Esophagus squamous epithelium (tissue), 5 donors: ENCODE measurements at places on chromosomes 6 and 20.

DNA sequence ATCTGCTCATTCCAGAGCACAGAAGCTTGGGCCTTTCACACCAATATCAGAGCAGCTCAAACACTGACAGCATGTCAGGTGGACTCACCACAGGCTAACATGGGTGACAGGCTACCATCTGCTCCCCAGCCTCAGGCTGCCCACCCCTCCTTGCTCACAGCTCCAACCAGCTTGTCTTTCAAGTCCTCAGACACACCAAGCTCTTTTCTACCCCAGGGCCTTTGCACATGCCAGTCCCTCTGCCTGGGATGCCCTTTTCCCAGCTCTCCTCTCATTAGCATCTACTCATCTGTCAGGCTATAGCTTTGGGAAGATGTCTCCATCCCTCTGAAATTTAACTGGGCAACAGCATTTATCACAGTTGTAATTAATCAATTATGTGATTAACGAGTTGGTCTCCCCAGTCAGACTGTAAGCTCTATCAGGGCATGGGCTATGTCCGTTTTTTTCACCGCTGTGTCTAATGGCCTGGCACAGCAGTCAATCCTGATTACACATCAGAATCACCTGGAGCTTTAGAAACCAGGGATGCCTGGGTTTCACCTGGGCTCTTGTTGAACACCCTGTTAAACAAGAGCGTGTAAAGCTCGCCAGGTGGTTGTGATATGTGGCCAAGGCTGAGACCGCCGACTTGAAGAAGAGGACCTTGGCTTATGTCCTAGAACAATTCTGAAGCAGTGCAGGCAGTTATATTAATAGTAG is 88.9 kb upstream of the MRPS10 start:
- DNase-seq, result no peak

- DNase-seq, result no peak
Measured at GRCh38 chr6:15580326-15580725, 82.5 kb downstream of the DTNBP1 start.

GRCh38 chr6:33577106-33577535 is 3.0 kb downstream of the BAK1 start:
- no peak for DNase-seq

GRCh38 chr6:20542927-20543602 is 8.8 kb downstream of the CDKAL1 start:
- no peak for DNase-seq

DNA sequence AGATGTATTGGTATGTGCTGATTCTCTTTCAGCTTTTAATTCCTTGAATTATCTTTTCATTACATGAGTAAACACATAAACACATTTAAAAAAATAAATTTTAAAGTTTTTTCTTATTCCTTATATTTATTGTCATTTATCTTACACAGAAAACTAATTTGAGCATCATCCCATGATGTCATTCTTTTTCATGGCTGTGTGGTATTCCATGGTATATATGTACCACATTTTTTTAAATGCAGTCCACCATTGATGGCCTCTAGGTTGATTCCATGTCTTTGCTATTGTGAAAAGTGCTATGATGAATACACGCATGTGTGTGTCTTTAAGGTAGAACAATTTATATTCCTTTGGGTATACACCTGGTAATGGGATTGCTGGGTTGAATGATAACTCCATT is 33.3 kb downstream of the OTOR start:
- DNase-seq, result no peak

- DNase-seq, result no peak
Measured at GRCh38 chr20:623021-623420, 12.9 kb upstream of the TCF15 start.

DNA sequence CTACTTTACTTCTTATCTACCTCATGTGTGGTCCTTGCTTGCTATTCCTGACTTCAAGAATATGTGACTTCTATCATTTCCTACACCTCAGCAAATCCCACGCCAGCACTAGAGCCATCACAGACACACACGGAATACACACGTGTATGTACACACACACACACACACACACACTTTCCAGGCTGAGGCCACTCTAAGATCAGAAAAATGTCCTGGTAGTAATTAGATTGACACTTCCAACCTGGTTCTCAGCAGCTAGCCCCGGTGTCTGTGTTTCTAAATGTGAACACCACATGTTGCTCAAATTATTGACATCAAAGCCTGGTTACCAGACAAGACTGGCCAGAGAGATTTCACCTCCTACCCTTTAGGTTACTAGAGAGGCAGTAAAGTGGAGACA is 54.1 kb upstream of the SASH1 start:
- no peak for DNase-seq

GRCh38 chr20:45484676-45485075 is 15.1 kb downstream of the WFDC2 start:
- DNase-seq, result no peak

DNA sequence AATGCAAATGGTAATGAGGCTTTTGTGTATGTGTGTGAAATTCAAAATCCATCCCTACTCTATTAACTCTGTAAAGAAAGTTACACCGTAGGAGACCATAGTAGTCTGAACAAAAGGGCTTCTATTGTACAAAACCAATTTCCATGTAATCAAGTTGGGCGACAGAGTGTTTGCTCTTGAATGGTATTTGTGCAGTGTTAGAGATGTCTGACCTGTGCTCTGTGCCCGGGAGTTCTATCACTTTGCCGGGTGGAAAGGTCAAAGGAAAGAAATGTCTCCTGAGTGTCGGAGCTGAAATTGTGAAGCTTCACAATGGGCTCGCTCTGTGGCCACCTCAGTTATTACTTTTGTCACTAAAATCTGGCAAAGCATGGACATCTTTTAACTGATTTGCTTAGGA is 312.0 kb downstream of the SAMD5 start:
- DNase-seq, result no peak

DNA sequence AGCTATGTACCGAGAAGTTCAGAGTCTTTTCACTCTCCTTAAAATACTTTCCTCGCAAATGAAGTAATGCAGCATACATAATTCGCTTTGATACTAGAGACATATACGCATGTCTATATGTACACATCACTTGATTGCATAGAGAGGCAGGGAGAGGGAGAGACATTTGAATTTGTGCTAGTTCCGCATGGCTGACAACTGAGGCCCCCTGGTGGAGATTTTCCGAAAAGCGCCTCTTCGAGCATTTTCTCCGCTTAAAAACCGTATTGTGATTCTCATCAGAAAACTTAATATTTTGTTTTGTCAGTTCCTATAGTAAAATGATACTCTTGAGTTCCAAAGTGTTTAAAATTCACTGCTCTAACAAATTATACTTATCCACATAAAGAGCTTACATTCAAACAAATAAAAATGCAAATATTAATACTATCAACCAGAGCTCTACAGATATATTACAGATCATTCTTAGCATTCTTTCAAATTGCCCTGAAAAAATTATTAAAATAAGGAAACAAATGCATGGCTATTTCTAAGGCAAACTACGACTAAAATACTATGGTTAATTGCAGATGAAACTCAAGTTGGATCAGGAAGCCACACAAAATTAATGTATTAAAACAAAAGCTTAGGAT is 637 bp downstream of the MYLK4 start:
- DNase-seq, result no peak

DNA sequence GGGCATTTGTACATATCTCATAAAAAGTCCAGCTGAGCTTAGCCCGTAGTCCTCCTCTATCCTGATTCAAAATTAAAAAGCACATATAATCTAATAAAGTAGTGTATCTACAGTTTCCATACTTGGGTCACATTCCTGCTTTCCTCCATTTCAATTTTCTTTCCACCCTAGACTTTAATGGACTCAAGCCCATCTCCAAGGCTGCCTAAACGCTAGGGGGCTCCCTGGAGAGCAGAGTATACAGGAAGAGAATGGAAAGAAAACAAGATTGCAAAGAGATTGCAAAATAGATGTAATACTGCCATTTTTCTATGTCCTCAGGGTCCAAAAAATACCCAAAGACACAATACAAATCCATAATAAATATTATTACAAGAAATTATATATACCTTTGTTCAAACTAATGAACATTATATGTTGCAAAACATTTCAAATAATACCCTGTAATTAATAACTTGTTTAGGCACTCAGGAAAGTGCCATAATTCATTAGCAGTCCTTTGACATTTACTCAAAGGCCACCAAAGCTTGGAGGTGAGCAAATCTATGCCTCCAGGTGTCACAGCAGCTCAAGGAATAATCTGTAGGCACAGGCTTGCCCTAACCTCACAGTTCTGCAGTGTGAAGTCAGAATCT is 2.4 kb upstream of the MCM3 start:
- DNase-seq, result no peak

DNA sequence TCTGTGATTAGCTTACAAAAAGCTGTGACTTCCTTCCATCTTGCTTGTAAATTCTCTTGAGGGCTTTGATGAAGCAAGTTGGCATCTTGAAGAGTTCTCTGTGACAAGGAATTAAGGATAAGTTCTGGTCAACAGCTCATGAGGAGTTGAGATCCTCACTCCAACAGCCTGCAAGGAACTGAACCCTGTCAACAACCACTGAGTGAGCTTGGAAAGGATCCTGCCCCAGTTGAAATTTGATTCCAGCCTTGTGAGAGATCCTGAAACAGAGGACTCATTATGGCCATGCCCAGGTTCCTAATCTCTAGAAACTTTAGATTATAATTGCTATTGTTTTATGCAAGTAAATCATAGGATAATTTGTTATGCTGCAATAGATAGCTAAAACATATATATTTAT is 133.7 kb downstream of the PTCHD4 start:
- no peak for DNase-seq

- no peak for DNase-seq
Measured at GRCh38 chr6:55979526-55979925, 104.1 kb upstream of the BMP5 start.

- no peak for DNase-seq
Measured at GRCh38 chr6:80547827-80548226, 441.4 kb downstream of the BCKDHB start.

- DNase-seq, result no peak
Measured at GRCh38 chr6:118660218-118660569, 8.8 kb upstream of the CEP85L start.

GRCh38 chr6:139927236-139927635 is 552.8 kb upstream of the CITED2 start:
- DNase-seq, result no peak

GRCh38 chr20:19758501-19759331 is 658 bp downstream of the RIN2 start:
- DNase-seq, result no peak

DNA sequence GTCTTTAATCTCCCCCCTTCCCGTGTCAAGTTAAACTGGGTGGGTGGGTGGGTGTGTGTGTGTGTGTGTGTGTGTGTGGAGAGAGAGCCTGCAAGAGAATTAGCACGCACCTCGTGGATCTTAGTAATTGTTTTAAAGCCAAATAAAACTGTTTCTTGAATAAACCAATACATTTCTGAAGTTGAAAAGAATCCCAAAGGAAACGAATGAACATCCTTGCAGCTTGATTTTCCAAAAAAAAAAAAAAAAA is 381 bp upstream of the BICRAL start:
- DNase-seq, result no peak

DNA sequence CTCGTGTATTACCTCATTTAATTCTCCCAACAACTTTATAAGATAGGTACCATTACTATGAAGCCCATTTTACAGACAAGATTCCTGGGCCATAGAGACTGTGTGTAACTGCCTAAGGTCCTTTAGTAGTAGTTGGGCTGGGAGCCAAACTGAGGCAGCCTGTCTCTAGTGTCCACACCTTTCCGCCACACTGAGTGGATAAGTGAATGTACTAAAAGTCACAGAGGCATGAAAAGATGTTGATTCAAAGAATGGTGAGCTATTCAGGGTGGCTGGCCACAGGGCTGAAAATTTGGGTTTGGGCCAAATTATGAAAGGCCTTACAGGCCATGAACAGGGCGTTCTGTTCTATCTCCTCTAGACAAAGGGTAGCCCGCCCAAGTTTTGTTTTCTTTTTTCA is 11.0 kb downstream of the CD24 start:
- no peak for DNase-seq

- DNase-seq, result no peak
Measured at GRCh38 chr20:20206788-20207187, 154.5 kb downstream of the CFAP61 start.

GRCh38 chr6:167116109-167116837 is 6.6 kb upstream of the CCR6 start:
- DNase-seq, result no peak

GRCh38 chr6:35014341-35014740 is 125.3 kb downstream of the ANKS1A start:
- DNase-seq, result no peak

- no peak for DNase-seq
Measured at GRCh38 chr20:43492101-43492500, 15.4 kb upstream of the L3MBTL1 start.

DNA sequence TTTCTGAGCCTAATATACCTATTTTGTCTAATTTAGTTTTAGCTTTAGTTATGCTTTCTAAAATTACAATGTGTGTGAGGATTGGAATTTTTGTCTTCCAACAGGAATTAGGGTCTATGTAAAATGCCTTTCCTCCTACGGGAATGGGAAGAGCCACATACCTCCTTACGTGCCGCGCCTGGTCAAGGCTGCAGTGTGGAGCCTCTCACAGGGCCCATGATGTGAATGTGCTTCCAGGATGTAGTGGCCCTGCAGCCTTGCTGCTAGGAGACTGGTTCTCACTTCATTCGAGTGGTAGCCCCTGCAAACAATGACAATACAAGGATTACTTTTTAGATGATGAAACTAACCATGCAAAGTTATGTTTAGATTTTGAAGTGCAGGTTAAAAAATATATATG is 110.2 kb downstream of the SOBP start:
- DNase-seq, result no peak

- no peak for DNase-seq
Measured at GRCh38 chr6:16660157-16660497, 101.1 kb downstream of the ATXN1 start.

DNA sequence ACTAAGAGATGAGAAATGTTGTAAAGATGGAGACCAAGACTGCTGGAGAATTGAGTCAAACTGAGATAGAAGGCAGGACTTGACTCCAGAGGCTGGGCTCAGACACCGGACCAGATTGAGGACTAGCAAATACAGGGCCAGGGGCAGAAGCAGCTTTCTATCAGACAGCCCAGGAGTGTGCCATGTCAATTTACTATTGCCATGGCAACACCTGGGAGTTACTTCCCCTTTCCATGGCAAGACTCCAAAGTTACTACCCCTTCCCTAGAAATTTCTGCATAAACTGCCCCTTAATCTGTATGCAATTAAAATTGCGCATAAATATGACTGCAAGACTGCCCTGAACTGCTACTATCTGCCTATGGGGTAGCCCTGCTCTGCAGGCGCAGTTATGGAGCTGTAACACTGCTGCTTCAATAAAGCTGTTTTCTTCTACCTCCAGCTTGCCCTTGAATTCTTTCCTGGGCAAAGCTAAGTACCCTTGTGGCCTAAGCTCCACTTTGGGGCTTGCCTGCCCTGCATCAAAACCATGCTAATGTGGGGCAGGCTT is 90.1 kb upstream of the EDN1 start:
- no peak for DNase-seq

GRCh38 chr6:146850238-146850896 is 251.6 kb downstream of the ADGB start:
- no peak for DNase-seq
